ENCODE measurements at places on chromosomes 2 and 18.

GRCh38 chr2:191643429-191643828 is 34.5 kb upstream of the NABP1 start:
- no peak for DNase-seq

DNA sequence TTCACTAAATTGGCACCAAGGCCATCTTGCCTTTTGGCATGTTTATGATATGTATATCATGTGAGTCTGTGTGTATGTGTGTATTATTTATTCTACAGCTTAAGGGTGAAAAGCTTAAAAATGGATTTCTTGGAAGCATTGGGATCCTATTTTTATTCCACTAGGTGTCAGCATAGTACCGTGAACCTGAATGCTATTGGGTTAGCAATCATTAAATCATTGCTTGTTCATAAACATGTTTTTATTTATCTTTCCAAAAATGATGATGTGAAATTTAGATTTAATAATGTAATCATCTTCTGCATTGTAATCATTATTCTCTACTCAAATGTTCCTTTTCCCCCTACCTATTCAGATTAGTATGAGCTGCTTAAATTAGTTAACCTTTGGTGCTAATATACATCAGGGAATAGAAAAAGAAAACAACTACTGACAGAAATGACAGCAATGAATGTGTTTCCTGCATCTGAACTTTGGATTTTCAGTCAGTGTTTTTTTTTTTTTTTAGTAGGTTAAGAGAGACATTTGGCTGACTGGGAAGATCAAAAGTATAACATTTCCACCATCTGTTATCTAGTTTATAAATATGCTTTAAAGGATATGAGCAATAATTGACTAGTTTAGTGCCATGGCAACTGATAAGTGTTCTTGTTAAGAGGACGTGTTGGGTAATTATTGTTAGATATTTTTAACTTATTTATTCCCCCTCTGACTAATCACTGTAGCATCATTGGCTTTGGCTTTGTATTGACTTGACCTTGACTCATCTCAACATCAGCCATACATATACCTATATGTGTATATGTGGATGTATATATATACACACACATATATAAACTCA is 14.1 kb upstream of the ZSWIM2 start:
- DNase-seq = no peak

GRCh38 chr2:18820966-18821365 is 231.6 kb upstream of the NT5C1B start:
- no peak for DNase-seq

- DNase-seq = no peak
These were observed 145.4 kb upstream of the ZNF804A start for GRCh38 chr2:184452907-184453306.

- no peak for DNase-seq
These were observed 73.7 kb downstream of the RFTN2 start for GRCh38 chr2:197601726-197602125.

- DNase-seq = no peak
These were observed 462.3 kb downstream of the MEIS1 start for GRCh38 chr2:66897181-66897580.

DNA sequence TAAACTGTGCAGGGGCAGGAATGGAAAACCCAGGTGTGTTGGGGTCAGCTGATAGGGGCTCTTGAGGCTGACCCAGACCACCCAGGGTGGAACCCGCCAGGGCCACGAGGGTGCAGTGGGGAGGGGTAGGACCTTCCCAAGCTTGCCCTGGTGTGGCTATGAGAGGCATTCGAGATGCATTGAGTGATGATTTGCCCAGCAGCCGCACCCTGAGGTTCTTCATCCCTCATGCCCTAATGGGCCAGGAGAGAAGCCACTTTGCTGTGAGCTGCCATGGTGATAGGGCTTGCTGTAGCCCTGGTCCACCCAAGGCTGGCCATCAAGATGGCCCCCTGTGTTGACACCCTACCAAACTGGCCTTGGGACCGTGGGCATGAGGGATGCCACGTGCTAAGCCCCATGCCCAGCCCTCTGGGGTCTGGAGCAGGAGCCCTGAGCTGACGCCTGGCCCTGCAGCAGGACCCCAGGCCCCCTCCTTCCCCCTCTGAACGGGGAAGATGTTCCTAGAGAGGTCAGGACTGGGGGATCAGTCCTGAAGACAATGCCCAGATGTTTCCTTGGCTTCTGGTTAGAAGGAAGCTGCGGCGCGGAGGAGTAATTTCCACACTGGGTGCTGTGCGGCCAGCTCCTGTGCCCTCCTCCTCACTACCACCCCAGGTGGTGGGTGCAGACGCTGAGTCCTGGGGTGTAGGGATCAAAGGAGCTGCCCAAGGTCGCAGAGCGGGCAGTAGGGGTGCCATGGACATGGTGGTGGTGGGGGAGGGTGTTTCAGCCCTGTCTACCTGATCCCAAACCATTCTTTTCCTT is 122.5 kb upstream of the HDAC4 start:
- DNase-seq = no peak

GRCh38 chr2:166539340-166540162 is 45.5 kb upstream of the SCN7A start:
- DNase-seq = no peak

Measured in activated CD8-positive, alpha-beta memory T cell treated with anti-CD3 and anti-CD28 coated beads for 1 hour (primary cell).